D721Med (cell line): ENCODE measurements at places on chromosomes 2 and 18.
A peak's percentile ranks its signal among the peaks of the same experiment; 100 is the strongest.

- DNase-seq: no peak
Measured at GRCh38 chr2:236861196-236861875, 224.4 kb upstream of the COPS8 start.

DNA sequence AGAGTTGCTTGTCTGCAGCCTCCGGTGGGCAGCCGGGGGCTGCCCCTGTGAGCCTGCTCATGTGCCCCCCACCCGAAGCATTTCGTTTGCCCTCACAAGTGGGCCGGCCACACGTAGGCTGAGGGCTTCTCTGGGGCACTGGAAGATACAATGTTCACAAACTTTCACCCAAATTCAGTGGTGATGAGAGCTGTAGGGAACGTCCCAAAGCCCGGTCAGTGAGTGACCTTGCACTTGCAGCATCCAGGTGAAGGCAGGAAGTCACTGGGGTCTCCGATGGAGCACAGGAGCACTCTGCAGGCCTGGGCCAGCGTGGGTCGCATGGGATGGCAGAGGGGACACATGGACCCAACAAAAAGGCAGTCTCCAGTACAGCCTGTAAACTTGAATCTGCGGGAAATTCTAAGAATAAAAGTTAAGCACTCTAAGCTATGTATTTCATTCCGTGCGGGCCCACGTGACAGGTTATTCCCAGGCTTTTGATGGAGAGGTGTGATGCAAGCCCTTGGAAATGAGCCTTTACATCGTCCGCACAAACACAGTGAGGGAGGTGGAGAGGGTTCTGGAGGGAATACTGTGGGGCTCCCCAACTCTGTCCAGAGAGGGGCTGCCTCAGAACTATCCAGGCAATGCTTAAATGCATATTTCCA is 42.5 kb downstream of the CNGA3 start:
- no peak for DNase-seq

- no peak for DNase-seq
Measured at GRCh38 chr2:64652231-64653108, 1.2 kb downstream of the SERTAD2 start.

DNA sequence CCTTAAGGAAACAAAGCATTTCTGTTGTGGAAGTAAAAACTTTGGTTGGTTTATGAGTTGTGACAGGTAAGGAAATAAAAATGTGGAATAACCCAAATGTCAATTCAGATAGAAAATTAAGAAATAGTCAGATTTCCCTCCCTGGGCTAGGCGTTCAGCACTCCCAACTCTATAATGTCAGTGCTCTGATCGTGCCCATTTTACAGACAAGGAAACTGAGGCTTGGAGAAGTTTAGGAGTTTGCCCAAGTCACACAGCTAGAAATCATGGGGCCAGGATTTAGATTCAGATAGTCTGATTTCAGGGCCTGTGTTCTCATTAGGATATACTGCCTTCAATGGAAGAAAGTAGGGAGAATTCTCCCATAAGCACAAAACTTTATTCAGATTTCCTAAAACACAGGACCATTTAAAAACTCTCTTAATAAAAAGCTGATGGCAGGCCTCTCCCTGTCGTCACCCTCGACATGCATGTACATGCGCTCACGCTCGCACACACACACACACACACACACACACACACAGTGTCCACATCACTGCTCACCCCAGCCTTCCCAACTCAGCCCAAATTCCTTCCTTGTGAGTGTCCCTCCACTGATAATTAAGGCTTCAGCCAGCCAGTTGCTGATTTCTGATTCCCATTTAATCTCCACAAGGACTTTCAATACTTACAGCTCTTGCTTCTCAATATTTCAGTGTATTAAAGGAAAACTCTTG is 49.1 kb upstream of the SLC14A2 start:
- DNase-seq: no peak

DNA sequence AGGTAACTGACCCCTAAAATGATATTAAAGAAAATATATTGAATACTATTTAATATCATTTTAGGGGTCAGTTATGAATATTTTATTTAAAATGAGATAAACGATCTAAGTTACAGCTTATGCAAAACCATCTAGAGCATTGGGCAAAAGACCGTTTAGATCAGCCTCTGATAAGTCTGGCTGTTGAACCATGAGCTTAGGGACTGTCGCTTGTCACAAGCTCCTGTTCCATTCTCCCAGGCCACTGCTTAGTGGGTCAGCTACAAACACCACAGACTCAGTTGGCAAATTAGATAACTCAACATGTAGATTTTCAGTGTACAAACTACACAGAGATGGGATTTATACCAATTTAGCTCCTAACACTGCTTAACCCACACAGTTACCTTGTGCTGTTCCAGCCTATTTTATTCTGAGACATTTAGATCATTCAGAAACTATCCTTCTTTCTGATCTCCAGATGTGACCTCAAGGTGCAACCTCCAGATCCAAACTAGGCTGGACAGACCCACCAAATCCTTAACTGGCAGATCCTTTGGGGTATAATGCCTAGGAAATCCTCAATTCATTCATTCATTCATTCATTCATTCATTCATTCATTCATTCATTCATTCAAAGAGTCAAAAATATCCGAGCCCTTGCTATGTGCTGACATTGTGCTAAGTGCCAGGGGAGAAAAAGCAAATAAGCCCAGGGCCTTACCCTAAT is 82.8 kb downstream of the HRH4 start:
- DNase-seq: no peak

DNA sequence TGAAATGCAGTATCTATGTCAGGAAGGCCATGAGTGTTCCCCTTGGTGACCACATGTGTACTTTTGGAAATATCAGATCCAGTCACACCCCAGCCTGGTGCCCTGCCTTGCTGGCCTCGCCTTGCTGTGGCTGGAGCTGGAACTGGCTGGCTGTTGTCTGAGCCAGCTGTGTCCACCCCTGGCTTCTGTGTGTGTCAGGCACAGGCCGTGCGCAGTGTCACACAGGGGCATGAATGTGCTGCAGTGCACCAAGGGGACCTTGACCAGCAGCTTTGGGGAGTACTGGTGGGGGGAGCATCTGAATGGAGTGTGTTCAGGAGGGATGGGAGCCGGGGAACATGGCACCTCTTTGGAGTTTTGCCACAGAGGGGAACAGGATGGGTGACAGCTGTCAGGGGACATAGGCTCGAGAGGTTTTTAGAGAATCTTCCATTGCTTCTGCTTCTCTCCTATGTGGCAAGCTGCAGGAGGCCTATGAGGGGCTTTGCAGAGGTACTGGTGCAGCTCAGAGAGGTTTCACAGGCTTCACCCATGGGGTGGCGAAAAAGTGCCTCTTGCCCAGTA is 44.7 kb upstream of the FAHD2A start:
- no peak for DNase-seq

GRCh38 chr2:75064691-75065396 is 106.4 kb downstream of the POLE4 start:
- peak; percentile 30 for DNase-seq

DNA sequence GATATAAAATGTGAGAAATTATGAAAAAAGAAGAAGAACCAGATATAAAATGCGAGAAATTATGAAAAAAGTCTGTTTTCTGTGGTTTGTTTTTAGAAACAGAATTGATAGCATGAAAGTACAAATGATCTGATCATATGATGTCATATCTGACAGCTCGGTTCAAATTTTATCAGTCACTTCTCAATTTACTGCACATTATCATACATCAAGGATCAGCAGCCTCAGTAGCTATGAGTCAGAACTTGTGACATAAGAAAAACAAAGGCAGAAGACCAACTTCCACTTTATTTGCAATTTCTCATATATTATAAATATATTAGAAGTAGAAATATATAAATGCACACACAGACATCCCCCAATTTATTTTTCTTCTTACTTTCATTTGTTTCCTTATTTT is 634.0 kb downstream of the LRP1B start:
- no peak for DNase-seq

DNA sequence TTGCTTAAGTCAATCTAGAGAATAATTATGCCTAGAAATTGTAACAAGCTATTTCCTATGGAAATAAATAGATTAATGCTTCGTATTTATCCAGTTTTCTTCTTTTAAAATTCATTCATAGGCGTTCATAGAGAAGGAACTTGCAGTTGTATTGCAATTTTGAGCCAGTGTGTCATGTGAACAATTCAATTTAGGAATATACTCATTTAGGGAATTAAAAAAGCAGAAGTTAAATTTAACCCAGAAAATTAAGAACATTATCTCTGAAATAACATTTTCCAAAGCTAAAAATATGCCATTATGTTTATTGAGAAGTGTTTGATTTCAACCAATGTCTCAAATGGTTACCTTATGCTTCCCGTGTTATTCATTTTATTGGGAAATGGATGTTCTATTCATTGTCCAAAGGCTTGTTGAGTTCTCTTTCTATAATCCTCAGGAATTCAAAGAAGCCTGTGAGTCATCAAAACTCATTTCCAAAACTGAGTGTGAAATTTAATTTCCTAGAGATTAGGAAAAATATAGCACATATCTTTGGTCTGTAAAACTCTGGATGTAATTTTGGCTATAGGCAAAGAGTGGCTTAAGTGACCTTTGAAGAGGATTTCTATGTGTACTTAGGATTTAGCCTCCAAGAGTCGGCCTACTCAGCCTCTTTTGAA is 99.7 kb downstream of the SLC8A1 start:
- no peak for DNase-seq

- no peak for DNase-seq
Measured at GRCh38 chr2:163675388-163675787, 60.4 kb downstream of the FIGN start.

GRCh38 chr2:119225105-119225865 is 1.7 kb downstream of the STEAP3 start:
- no peak for DNase-seq

- no peak for DNase-seq
Measured at GRCh38 chr2:228846161-228846560, 424.9 kb downstream of the PID1 start.

- DNase-seq: no peak
Measured at GRCh38 chr18:63700501-63700900, 2.3 kb upstream of the SERPINB11 start.

GRCh38 chr2:43467891-43468290 is 127.9 kb downstream of the THADA start:
- DNase-seq: no peak

GRCh38 chr18:10878703-10879102 is 270.7 kb downstream of the PIEZO2 start:
- no peak for DNase-seq

- DNase-seq: peak; percentile 52
Measured at GRCh38 chr2:136238286-136239078, 120.5 kb upstream of the CXCR4 start.

GRCh38 chr2:198615972-198616371 is 811.6 kb downstream of the PLCL1 start:
- no peak for DNase-seq

- DNase-seq: no peak
Measured at GRCh38 chr2:178397002-178397605, 53.9 kb downstream of the PRKRA start.

DNA sequence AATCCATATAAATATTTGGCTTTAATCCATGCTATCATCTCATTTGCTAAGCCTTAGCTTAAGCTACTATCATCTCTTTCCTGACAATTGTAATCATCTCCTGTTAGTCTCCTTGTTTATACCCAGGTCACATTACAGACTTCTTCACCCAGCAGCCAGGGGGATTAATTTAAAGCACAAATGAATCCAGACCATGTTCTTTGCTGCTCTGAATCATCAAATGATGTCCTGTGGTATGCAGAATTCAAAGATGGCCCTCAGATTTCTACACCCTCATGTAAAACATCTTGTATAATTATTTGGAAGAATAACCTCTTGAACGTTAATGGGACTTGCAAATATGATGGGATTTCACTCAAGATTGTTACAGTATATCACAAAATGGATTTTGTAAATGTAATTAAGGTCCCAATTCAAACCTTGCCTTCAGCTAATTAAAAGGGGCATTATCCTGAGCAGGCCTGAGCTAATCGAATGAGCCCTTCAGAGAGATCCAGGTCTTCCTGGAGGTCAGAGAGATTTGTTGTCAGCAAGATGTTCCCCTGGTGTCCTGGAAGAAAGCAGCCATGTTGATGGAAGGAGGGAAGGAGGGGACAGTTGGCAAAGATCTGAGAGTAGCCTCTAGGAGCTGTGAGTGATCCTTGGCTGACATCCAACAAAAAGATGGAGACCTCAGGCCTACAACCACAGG is 241.1 kb upstream of the MMADHC start:
- no peak for DNase-seq

- DNase-seq: no peak
Measured at GRCh38 chr2:2253172-2254016, 77.7 kb downstream of the MYT1L start.

- no peak for DNase-seq
Measured at GRCh38 chr2:229882583-229882982, 39.2 kb downstream of the TRIP12 start.

GRCh38 chr18:33560686-33561370 is 17.2 kb upstream of the ASXL3 start:
- DNase-seq: no peak

- DNase-seq: no peak
Measured at GRCh38 chr2:162433491-162433890, 89.6 kb downstream of the GCA start.

DNA sequence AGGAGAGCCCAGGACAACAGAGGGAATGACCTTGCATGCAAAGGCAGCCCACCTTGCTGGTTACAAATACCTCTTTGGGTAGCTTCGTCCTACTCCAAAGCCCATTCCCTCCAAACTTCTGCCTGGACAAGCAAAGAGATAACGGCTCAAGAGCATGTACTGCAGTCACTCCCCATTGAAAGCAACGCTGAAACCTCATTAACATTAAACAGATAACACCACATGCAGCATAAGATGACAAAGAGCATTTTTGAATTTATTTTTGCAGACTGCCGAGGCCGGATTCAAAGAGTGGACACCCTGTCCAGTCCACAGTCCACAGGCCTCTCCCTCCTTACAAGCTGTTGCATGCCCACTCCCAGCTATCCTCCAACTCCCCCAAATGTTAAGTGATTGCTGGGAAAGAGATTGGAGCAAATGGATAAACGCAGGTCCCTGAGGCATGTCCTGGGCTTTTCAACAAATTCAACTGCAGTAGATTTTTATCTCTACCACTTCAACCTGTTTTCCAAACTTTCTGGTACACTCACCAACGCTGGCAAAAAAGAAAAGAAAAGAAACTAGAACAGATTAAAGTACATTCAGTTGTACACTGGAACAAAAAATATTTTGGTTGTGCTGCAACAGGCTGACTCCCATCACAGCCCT is 40.1 kb downstream of the MREG start:
- DNase-seq: no peak

DNA sequence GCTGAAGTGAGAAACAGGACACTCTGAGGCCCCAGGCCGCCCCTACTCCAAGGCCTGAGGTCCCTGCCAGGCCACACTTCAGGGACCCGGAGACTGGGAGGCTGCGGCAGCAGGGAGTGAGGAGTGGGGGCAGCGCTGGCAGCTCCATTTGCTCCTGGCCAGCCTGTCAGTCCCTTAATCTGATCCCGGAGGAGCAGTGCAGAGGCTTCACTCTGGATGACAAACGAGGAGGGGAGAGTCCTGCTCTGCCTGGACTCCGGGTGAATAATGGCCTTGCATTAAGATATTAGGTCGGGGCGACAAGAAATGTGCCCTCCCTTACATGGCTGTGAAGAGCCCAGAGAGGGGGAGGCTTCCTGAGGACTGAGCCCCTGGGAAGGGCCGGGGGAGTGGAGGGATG is 14.3 kb upstream of the PRSS56 start:
- DNase-seq: no peak
